Natural killer cell treated with Interleukin-12 subunit alpha and Interleukin-12 subunit beta and Interleukin-15 and Interleukin-18, amount 100 ng/mL, for 72 hours (primary cell): ENCODE measurements at places on chromosomes 4 and X. TPM values are rescaled to one million over a fixed set of nuclear protein-coding genes. Genes with fewer than 3 reads are reported as not detected.

Gene SLC30A9
- total RNA-seq: 41.0 TPM

Gene MUC7
- not detected for total RNA-seq

Gene CLIC2
- total RNA-seq: not detected

Gene CFAP99
- not detected for total RNA-seq

Gene TMEM131L
- 42.3 TPM for total RNA-seq

Gene GNL3L
- total RNA-seq: 57.1 TPM

Gene NDP
- not detected for total RNA-seq

Gene SH3TC1
- total RNA-seq: 15.5 TPM

Gene GAGE1
- total RNA-seq: not detected

Gene CENPI
- total RNA-seq: 38.7 TPM

Gene PCDH7
- total RNA-seq: not detected

Gene TXK
- 26.1 TPM for total RNA-seq

Gene BCOR
- 52.3 TPM for total RNA-seq

Gene SLC6A14
- total RNA-seq: not detected
